ENCODE measurements at places on chromosomes 6 and 20.

GRCh38 chr20:703006-703405 is 27.4 kb upstream of the SCRT2 start:
- no peak for DNase-seq

DNA sequence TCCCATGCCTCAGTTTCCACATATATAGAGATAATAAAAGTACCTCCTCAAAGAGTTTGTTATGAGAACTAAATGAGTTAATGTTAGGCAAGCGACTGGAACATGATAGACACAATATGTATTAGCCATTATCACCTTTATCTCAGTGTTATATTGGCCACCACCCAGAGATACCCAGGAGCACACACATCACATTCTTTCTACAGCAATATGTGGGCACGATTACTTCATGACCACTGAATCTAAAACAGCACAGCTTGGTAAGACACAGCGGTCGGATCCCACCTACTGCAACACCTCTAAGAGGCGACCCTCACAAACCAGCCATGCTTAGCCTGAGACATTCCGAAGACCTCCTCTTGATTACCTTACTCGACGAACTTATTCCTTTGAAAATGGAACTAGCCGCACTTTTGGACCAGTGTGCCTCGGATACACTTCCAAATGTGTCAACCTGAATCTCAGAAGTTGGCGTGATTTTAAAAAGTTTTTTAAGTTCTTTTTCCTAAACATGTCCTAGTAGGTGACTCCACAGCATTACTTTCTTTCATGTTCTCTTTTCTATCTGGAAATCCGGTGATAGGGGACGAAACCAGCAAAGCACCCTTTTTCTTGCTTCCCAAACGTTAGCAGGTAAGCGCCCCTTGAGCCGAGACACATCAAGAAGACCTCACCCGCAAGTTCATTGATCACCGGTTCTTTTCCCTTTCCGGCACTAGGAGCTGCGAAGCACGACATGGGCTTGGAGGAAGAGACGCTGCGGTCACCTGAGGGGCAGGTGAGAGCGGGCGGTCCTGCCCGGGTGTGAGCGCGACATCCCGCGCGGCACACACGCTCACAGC is 923 bp downstream of the GMDS start:
- DNase-seq, result no peak

GRCh38 chr6:106787327-106788196 is 158.2 kb downstream of the QRSL1 start:
- DNase-seq, result no peak

GRCh38 chr20:17431621-17432364 is 99.4 kb downstream of the BFSP1 start:
- peak; percentile 31 for DNase-seq

- no peak for DNase-seq
These were observed 36.5 kb upstream of the MLN start for GRCh38 chr6:33840048-33840926.

DNA sequence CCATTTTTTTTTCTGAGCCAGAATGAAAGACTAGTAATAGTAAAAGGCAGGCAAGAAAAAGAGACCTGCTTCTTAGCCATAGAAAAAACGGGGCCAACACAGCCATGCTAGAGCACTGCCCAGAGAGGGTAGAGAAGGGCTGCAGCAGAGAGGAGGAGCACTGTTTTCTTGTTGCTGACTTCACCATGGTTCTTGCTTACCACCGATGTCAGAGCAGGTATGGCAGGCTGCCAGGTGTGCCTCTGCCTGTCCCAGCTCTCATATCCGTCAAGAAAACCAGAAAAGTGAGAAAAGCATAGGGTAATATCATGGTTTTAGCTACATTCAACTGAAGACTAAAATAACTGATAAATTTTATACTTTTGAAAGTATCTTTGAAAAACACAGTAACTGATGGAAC is 60.7 kb downstream of the DTNBP1 start:
- no peak for DNase-seq

DNA sequence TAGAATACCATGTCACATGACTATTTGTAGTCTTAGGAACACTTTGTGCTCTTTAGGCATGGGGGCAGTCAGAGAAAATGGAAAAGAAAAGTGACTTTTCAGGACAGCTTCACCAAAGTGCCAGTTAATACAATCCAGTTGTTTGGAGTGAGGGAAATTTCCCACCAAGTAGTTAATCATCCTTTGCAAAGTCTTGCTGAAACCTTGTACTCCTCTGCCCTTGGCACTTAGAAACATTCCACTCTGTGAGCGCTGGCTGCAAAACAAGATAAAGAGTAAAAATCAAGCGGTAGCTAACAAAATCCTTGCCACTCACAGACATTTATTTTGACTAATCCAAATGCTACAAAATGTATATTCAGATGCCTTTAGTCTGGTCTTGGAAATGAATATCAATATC is 229.2 kb upstream of the HSF2 start:
- no peak for DNase-seq

DNA sequence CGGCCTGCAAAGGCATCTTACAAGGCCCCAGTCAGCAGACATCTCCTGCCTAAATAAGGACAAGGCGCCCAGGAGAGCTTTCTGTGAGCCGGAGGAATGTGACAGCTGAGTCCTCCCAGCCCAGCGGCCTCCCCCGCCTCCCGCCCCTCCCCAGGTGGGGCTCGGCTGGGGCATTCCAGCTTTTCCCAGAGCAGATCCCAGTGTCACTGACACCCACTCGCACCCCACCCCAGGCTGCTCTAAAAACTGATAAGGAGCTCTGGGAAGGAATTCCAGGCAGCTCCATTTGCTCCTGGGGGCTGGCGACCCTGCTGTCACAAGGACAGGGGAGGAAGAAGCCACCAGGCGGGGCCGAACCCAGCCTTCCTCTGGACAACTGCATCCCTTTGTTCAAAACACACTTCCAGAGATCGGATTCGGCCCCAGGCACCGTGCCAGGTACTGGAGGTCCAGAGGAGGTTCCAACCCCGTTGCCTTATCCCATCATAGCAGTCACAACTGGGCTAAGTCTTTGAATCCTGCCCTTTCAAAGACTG is 49.7 kb downstream of the JPH2 start:
- no peak for DNase-seq

- DNase-seq, result no peak
These were observed 33.4 kb downstream of the TGM2 start for GRCh38 chr20:38131588-38132121.

- DNase-seq, result no peak
These were observed 70.9 kb downstream of the PACRG start for GRCh38 chr6:162798546-162799266.

DNA sequence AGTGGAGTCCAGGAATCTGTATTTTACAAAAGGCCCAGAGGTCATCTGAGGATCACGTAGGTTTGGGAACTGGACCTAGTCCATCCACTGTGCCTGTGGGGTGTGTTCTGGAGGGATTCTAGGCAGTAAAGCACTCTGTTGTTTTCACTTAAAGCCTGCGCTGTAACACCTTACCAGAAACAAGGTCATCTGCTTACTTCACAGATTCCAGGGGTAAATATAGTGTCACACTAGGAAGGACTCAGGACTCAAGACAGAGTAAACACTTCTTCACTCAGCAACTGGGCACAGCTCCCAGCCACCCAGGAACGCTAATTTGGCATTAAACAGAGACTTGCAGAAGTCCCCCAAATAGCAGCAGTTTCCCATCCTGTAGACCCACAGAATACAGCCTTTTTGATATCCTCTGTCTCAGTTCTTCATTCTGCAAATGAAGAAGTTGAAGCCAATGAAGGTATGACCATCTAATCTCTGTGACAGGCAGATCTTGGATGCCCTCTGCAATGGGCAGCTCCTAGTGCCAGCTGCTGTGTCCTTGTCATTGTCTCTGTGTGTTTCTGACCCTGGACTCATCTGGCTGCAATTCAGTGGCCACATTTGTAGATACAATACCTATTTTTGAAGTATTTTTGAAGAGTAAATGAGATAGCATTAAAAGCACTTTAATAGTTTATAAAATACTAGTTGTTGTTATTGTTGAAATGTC is 129.1 kb downstream of the SLC24A3 start:
- no peak for DNase-seq

- DNase-seq, result no peak
These were observed 22.1 kb upstream of the PKIG start for GRCh38 chr20:44560229-44560628.

GRCh38 chr20:34643928-34644327 is 33.0 kb downstream of the PIGU start:
- DNase-seq, result no peak

GRCh38 chr6:106730718-106731117 is 101.3 kb downstream of the QRSL1 start:
- no peak for DNase-seq
